Stimulated activated CD8-positive, alpha-beta memory T cell treated with anti-CD3 and anti-CD28 coated beads, Interleukin-4, amount 100 ng/mL, for 4 hours (primary cell): ENCODE measurements at places on chromosomes 13 and 19.
A peak's percentile ranks its signal among the peaks of the same experiment; 100 is the strongest.

DNA sequence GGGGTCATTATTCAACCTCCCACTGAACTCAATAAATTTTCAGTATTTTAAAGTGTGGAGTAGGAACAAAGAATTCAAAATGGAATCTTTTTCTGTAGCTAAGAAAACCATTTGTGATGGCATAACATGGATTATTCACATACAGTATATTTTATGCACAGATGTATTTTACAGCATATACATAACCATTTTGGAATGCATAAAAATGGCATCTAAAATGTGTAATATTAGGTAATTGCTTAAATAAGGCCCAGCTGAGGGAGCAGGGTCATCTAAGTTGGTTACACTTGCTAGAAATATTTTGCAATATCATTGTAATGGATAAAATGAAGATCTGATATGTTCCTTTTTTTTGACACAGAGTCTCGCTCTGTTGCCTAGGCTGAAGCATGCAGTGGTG is 146.9 kb downstream of the LMO7 start:
- no peak for DNase-seq

- DNase-seq, result no peak
These were observed 160.7 kb downstream of the LMO7 start for GRCh38 chr13:75796825-75797224.

GRCh38 chr13:105232439-105232838 is 1303.0 kb downstream of the EFNB2 start:
- no peak for DNase-seq

DNA sequence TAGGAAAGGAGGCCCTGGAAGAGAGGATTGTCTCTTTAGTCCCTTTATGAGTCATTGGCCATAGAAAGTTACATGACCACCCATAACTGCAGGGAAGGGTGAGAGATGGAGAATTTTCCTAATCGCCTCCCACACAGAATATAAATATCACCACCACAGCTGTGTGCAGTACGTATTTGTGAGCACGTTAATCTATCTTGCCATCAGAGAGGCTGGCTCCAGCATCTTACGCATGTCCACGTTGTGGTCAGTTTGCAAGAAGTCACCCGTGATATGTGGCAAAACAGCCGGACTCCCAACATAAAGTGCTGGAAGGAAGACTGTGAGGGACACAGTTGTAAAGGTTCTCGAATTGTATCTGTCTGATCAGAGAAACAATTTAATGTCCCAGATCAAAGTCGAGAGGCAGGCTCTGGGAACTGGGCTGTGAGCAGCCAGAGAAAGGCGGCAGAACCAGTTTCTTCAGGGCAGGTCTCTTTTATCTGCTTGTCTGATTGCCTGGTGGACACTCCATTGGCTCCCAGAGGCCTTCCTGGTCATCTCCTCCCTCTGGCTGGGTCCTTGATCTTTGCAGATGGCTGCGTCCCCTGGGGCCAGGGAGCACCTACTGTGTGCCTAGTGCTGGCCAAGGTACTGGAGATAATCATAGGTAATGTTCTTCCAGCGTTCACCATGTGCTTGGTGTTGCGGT is 74.9 kb downstream of the SIPA1L3 start:
- no peak for DNase-seq

DNA sequence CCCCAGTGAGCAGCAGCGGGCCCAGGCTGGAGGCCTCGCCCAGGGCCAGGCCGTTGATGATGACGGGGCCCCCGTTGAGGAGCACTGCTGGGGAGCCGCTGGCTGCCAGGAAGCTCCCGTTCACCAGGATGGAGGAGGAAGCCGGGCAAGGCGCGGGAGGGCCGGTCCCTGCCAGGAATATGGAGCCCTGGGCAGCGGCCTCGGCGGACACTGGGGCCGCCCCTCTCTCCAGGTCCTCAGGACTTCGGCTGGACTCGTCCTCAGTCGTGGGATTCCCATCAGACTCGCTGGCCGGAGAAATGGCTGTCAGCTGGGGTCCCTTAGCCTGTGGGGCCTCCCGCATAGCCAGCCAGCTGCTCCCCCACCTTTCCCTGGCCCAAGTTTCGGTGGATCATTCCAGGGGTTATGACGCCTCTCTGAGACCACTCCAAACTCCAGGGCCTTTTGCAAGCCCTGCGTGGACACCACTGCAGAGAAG is 2.1 kb downstream of the SIX5 start:
- DNase-seq, result no peak

GRCh38 chr13:41915081-41915480 is 45.8 kb downstream of the VWA8 start:
- DNase-seq, result no peak

DNA sequence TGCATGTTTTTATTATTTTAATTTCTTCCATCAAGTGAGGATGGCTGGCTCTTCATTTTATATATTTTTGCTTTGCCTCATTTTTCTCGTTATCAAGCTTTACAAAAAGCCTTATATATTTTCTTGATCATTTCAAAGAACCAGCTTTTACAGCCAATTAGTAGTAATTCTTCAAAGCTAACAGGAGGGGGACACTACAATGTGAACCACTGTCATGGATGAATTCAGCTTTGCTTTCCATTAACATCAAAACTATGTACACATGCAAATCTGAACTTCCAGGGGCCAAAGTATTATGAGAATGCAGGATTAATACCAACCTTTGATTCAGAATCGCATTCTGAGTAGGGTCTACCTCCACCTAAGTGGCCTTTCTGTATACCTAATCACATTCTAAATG is 11.1 kb downstream of the UQCRFS1 start:
- DNase-seq, result no peak

- no peak for DNase-seq
These were observed 57.7 kb downstream of the ANKRD10 start for GRCh38 chr13:110856942-110857835.

DNA sequence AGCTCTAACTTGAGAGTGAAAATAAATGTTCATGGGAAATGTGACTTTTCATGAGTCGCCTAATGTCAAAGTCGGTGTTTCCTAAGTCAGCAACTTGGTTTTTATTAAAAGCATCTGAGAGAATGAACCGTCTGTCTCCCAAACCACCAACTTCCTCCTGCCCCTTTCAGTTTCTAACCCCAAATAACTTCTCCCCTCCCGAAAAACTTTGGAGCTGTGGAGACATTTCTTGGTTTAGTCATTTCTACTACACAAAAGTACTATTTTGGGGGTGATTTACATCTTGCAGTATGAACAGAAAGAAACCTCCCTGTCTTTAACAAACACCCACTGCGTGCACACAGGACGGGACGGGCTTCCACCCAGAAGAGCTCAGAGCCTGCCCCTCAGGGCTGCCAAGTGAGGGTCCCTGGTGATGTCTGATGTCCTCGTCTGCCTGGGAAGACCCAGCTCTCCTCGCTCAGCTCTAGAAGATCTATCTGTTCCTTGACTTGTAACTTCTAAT is 65.0 kb downstream of the RASA3 start:
- no peak for DNase-seq

DNA sequence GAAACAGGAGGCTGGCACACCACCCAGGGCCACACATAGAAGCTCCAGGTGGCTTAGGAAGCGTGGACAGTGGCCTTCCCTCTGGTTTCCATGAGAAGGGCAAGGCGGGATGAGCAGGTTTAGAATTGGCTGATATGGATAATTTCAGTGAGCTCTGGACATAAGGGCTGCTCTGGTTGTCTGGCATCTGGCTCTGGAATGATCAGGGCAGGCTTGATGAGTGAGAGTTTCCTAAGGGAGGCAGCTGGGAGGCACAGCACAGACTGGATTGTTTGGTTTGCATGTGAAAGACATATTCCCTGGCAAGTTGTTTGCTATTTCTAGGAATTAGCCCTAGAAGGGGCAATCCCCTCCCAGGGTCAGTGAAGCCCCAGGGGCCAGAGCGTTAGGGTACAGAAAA is 129.5 kb downstream of the ATP8A2 start:
- no peak for DNase-seq

- DNase-seq, result no peak
These were observed 17.0 kb downstream of the RAB3D start for GRCh38 chr19:11322269-11323024.

DNA sequence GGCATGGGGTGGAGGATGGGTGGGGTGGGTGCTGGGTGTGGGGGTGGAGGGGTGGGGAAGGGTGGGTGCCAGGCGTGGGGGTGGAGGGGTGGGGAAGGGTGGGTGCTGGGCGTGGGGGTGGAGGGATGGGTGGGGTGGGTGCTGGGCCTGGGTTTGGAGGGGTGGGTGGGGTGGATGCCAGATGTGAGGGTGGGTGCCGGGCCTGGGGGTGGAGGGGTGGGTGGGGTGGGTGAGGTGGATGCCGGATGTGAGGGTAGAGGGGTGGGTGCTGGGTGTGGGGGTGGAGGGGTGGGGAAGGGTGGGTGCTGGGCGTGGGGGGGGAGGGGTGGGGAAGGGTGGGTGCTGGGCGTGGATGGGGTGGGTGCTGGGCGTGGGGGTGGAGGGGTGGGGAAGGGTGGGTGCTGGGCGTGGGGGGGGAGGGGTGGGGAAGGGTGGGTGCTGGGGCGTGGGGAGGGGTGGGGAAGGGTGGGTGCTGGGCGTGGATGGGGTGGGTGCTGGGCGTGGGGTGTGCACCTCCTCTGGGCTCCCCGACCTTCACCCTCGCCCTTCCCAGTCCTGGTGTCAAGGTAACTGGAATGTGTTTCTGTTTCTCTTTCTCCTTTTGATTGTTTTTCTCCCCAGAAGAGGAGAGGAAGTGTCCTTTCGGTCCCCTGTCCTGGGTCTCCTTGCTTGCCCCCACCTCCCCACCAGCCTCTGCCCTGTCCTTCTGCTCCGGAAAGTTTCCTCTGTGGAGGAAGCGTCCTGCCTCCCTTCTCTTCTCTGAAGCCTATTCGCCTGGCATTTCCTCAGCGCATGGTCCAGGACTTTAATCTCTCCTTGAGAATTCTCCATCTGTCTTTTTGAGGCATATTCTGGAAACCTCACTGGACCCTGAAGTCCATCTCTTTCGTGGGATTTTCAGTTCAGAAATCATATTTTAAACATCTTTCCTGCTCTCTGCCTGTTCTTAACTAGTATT is 22.9 kb upstream of the CFAP97D2 start:
- no peak for DNase-seq

GRCh38 chr13:75071796-75072195 is 410.2 kb downstream of the TBC1D4 start:
- no peak for DNase-seq

- no peak for DNase-seq
These were observed 399.9 kb downstream of the NDFIP2 start for GRCh38 chr13:79880818-79881217.

- DNase-seq, result no peak
These were observed 802.1 kb upstream of the SLITRK6 start for GRCh38 chr13:86601351-86601750.

GRCh38 chr19:36409841-36410240 is 8.6 kb downstream of the ZFP82 start:
- no peak for DNase-seq

GRCh38 chr19:4830768-4831265 is 695 bp downstream of the TICAM1 start:
- no peak for DNase-seq

GRCh38 chr19:48878196-48879024 is 6.2 kb downstream of the PPP1R15A start:
- no peak for DNase-seq

- no peak for DNase-seq
These were observed 2.3 kb downstream of the RPL13A start for GRCh38 chr19:49489601-49490167.

DNA sequence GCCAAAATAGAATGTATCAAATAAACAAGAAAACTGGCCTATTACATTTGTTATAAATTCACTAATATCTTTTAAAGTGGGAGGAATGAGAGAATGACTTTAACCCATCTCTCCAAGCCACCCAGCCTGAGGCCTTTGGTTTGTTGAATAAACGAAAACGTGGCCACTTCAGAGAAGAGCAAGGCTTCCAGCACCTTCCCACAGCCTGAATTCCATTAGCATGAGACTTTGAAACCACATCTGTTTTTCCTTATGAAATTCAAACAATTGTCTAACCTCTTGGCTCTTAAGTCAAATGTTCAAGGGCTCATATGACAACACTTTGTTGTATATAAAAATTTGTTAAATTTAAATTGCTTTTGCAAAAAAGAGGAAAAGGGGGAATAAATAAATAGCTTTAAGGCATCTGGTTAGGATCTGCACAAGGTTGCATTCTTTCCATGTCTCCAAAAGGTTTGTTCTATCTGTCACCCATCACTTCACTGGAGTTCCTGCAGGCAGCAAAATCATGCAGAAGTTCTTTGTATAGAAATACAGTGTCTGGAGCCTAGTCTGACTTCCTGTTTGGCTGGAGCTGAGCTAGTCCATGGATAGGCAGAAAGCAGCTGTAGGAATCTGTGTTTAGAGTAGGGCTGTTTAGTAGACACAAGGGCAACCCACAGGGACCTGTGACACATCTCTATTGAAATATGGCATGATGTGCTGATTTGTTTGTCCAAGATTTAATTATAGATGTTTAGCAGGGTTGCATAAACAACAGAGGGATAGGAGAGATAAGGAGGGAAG is 502.3 kb downstream of the KCTD12 start:
- no peak for DNase-seq

DNA sequence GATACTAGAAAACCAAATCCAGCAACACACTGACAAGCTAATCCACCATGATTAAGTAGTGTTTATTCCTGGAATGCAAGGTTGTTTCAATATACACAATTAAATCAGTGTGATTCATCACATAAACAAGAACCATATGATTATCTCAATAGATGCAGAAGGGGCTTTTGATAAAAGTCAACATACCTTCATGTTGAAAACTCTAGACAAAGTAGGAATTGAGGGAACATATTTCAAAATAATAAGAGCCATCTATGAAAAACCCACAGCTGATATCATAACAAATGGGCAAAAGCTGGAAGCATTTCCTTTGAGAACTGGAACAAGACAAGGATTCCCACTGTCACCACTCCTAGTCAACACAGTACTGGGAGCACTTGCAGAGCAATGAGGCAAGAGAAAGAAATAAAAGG is 213.6 kb upstream of the CSNK1A1L start:
- no peak for DNase-seq

GRCh38 chr19:10113964-10114650 is 2.6 kb downstream of the P2RY11 start:
- no peak for DNase-seq

GRCh38 chr13:30978981-30979956 is 46.8 kb downstream of the TEX26 start:
- peak; percentile 1 for DNase-seq

GRCh38 chr13:44068737-44069136 is 189.0 kb downstream of the LACC1 start:
- no peak for DNase-seq

GRCh38 chr13:29532116-29532515 is 63.4 kb downstream of the SLC7A1 start:
- DNase-seq, result no peak

DNA sequence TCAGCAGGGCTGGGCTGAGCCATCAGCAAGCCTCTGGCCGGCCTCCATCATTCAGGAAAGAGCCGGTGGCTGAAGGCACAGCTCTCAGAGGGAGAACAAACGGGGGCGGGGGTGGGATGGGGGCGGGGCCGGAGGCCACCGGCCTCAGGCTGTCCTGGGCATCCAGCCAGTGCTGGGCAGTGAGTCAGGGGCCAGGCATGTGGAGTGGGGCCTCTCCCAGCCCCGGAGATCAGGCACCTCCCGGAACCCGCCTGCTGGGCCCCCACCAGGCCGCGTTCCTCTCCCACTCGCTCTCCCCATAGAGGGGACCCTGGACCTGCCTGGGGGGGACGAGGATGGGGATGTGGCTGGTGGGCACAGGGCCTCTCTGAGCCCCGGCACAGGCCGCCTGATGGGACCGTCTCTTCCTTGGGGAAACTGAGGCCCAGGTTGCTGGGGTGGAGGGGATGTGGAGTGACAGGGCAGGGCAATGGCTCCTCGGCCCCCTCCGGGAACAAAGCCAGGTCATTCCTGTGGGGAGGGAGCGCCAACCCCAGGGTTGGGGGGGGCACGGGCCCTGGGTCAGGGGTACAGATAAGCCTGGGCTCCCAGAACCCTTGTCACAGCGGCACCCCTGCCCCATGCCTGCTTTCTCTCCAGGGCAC is 12.9 kb downstream of the SPC24 start:
- no peak for DNase-seq

GRCh38 chr13:50573066-50573465 is 270.4 kb downstream of the DLEU7 start:
- DNase-seq, result no peak
